ENCODE measurements at places on chromosomes 7 and 10.

DNA sequence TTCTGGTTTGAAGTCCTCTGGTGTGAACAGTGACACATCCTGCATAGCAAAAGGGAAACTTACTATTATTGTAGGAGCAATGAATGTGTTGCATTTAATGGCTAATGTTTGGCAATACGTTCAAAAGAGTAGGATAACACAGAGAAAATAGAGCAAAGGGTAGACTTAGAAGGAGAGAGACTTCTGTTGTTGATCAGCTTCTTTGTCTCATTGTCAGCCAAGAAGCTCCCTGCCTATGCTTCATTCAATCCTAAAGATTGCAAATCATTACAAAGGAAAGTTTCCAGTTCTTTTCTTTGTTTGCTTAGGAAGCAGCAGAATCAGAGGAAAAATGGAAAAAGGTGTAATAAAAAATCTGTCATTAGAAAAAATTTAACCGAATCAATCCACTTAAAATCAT is 7.9 kb upstream of the TSPAN13 start:
- DNase-seq: no peak

GRCh38 chr7:155974186-155974897 is 162.1 kb upstream of the SHH start:
- DNase-seq: no peak

- no peak for DNase-seq
Measured at GRCh38 chr10:22285130-22285529, 31.1 kb upstream of the COMMD3 start.

DNA sequence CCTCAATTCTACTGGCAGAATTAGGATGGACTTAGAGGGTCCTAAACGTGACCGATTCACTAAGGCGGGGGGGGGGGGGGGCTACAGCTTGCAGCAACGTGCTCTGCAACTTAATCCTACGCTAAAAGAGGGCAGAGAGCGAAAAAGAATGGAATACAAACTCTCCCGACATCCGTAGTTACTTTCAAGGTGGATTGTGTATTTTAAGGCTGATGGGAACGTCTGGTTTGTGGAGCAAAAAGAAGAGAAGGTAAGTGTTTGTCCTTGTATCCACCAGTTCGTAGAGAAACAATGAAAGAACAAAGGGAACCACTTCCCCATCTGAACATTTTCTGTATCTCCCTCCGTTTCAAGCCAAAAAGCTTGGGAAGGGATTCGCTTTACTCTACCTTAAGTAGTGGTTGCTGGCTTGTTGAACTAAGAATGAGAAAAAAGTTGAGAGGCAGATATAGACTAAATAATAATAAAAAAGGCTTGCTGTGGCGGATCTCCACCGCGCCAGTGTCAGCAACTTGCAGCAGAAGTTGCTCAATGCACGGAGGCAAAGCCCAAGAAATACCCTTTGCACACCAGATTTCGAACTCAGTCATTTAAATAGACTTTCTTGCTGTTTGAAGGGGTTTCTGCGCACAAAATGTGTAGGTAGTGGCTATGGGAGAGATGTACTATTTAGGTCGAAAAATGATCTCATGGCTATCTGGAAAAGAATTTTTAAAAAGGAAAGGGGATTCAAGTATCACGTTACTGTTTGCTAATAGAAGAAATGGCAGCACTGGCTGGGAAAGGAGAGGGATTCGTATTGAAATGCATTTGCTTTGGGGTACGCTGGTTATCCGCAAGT is 736 bp downstream of the SKIDA1 start:
- DNase-seq: no peak

DNA sequence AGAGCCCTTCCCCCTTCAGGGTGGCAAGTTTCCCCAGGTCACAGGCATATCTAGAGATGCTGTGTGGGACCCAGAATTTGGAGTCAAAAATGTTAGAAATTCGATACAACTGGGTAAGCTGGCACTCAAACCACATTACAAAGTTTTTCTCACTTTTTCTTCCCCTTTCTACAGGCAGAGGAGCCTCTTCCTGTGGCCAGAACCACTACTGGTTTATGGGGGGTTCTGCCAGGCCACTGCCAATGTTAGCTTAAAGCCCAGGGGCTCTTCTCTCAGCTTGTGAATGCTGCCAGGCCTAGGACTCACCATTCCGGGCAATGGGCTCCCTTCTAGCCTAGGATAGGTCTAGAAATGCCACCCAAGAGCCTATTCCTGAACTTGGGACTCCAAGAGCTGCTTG is 617.9 kb upstream of the PHF14 start:
- DNase-seq: no peak

DNA sequence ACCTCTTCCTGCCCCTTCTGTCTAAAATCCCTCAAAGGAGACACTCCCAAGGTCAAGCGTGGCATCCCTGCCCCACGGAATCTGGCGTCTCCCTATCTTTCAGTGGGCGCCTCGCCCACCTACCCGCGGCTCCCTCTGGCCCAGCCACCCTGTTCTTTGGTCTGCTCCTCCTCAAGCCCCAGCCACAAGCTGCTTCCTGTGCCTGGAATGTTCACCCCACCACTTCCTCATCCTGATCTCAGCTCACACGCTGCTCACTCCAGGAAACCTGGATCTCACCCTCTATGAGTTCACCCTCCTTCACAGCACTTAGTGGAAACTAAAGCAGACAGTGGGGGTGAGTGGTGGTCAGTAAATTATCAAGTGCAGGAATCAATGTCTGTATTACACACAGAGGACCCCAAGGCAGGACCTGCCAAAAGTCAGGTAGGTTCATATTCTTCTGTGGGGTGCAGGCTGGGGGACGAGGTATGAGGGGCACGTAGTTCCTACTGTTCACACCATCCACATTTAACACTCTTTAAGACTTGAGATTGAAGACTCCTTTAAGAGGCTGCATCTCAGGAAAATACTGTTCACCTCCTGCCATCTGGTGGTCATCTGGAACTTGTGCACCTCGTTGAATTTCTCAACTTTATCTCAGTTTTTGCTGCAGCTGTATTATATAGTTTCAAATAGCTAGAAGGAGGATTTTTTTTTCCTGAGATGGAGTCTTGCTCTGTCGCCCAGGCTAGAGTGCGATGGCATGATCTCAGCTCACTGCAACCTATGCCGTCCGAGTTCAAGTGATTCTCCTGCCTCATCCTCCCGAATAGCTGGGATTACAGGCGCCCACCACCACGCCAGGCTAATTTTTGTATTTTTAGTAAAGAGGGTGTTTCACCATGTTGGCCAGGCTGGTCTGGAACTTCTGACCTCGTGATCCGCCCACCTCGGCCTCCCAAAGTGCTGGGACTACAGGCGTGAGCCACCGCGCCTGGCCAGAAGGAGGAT is 166.6 kb downstream of the ARHGAP21 start:
- peak; percentile 38 for DNase-seq

DNA sequence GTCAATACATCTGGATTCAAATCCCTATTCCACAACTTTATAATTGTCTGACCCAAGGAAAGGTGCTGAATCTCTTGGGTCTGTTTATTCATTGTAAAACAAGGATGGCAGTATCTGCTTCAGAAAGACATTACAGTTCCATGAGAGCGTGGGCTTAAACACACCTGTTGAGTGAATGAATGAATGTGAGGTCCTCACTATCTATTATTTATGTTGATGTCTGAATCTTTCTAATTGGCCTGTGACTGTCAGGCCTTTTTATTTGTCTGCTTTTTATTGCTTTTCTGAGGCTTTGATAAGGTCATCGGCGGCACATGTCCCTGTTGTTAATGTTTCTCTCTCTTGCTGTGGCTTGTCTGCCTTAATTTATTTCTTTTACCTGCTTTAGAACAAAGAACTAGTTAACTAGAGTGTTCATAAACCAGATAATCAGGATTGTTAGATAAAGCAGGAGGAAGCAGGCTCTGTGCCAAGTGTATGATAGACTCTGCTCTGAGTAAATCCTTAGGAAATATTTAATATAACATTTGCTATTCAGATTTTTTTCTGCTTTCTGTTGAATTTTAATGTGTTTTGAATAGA is 42.3 kb upstream of the CYCS start:
- DNase-seq: no peak

DNA sequence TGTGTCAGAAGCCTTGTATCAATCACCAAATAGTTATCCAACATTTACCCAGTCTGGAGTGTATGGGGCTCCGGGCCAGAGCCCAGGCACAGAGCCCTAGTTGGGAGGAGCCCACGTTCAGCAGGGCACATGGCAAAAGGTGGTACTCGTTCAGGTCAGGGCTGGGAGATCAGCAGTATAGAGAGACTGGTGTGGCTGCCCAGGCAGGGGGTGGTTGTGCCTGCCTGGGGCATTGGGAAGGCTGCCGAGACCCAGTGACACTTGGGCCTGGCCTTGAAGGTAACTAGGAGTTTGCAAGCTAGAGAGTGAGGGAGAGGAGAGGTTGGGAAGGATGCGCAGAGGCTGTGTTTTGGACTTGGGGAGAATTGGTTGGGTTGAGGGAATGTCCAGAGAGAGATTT is 48.9 kb upstream of the IGFBP3 start:
- no peak for DNase-seq

DNA sequence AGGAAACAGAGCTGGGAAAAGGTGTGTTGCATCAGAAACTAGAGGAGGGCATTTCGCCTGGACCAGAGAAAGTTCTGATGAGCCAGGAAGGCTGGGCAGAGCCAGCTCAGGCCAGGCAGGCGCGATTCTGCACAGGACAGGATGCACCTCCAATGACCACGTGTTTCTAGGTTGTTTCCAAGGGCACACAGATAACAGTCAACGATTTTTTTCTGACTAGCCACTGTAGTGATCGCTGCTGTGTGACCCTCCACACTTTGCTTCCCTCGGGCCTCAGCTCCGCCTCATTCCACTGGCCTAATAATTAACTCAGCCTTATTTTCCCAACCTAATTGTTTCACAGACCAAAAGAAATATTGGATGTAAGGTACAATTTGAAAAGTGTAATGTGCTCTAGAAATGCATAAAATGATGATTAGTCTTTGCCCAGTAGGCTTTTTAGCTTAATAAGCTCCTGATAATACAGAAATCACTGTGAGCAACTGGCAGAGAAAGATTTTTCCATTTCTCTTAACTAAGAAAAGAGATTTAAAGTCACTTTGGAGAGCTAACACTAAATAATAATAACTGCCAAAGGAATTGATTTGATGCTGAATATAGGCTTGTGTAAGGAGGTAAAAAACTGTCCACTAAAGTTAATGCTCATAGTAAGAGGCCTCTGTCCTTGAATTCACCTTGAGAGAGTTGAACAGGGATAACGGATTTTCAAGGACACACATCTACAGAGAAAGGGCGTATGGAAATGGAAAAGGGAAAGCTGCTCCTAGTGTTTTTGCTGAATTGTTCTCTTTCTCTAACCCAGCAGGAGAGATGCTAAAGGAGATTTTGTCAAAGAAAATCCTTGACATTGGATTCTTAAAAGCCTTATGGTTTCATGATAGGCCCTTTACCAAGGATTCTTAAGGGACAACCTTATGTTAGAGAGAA is 291.0 kb upstream of the C7orf33 start:
- DNase-seq: no peak

- DNase-seq: no peak
Measured at GRCh38 chr7:11298220-11298619, 324.5 kb downstream of the PHF14 start.

DNA sequence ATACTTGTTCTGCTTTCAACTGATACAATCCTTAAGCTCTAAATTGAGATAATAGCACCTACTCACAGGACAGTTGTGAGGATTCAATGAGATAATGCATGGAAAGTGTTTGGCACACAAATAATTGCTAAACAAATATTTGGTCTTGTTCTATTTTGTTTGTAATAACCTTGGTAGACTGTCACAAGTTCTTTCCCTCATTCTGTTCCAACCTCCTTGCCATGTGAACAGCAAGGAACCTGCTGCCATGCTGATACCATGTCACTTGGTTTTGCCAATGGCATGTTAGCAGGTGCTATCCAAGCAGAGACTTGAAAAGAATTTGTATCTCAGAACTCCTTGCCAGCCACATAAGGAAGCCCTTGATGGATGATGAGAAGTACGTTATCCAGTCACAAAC is 24.8 kb upstream of the TECTB start:
- DNase-seq: no peak

DNA sequence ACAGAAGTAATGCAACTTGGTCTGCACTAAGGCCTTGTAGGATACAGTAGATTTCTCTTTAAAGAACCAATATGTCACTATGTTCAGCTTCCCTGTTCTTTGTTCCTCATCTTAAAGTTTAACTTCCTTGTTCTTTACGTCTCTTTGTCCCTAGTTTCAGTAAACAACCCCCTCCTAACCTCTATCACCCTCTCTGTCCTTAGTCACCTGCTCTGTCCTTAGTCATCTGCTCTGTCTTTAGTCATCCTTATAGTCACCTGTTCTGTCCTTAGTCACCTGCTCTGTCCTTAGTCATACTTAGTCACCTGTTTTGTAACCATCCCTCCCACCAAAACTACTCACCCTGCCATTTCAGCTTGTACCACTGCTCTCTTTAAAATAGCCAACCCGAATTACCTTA is 144.6 kb upstream of the TMEM106B start:
- no peak for DNase-seq

DNA sequence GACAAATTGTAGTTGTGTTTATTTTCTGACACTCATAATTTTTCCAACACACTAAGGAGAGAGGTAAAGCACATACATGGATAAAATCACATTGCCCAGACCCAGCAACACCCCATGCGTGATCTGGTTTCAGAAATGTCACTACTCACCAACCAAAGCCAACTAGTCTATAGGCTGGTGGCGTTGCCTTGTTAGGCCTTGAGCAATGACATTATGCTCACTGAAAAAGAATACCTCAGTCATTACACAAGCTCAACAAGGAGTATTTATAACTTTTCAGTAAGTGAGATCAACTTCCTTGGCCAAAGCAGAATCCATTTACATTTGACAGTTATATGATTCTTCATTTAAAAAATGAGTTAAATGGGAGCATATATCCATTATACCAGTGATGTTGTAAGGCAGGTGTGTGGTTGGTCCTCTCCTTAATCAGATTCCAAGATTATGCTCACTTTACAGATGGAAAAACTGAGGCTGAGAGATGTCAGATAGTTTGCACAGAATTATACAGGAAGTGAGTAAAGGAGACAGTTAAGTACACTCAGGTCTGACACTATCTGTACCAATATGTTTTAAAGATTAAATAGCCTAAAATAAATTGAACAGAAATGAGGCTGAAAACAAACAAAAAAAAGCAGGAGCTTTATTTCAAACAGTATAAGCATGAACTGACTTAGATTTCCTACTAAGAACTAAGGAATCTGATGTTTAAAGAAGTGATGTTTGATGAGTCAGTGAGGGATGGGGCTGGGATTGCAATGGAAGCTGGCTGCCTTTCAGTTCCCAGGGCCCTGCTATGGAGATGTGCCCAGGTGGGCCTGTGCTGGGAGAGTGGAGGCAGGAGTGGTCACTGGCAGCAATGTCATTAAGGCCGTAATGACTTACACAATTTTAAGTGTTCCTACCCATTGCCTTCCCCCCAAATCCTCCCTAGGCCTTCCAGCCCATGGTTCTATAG is 118.3 kb downstream of the RAPGEF5 start:
- DNase-seq: no peak

Data from CD4-positive, alpha-beta T cell treated with Interleukin-17A for 1 hour (primary cell).